Ureter (tissue), 1 donor: ENCODE measurements at places on chromosomes 6 and 20. TPM values are rescaled to one million over a fixed set of nuclear protein-coding genes. Genes with fewer than 3 reads are reported as not detected.
A peak's percentile ranks its signal among the peaks of the same experiment; 100 is the strongest.

GRCh38 chr20:58996226-58996611, 10.8 kb downstream of the CTSZ start:
- no peak for DNase-seq

DNA sequence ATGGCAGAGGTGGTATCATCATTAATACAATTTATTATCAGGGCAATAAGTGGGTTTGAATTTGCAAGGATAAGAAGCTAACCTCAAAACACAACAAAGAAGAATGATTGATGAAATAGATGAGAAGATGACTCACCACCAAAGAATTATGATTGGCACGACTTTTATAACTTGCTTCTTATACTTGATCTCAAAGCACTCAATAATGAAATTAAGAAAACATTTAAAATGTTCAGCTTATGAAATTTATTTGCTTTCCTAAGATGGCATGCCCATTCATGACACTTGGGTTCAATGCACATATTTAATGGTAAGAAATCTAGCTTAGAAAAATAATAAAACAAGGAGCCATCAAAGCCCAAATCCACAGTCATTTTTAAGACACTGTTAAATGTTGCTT, 477.5 kb downstream of the GJA1 start:
- DNase-seq, result no peak

GRCh38 chr6:114049367-114049966, 78.5 kb upstream of the HDAC2 start:
- DNase-seq, result no peak

DNA sequence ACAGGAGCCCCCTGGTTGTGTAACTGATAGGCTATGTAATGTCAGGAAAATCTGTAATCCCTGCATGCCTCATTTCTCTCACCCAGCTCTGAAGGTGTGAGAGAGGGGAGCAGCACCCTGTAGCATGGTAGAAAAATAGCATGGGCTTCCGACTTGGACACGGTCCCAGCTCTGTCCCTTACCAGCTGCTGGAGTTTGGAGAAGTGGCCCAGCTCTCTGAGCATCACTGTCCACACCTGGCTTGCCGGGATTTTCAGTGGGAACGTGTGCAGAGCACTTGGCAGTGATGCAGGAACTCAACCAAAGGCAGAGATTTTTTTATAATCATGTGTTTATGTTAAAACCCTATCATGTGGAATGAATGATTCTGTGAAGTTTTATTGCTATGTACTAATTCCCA, 34.6 kb downstream of the STK35 start:
- DNase-seq, result no peak

- no peak for DNase-seq
These were observed 16.2 kb upstream of the CEBPB start for GRCh38 chr20:50174456-50174855.

GRCh38 chr6:40232698-40233097, 298.4 kb upstream of the MOCS1 start:
- no peak for DNase-seq

DNA sequence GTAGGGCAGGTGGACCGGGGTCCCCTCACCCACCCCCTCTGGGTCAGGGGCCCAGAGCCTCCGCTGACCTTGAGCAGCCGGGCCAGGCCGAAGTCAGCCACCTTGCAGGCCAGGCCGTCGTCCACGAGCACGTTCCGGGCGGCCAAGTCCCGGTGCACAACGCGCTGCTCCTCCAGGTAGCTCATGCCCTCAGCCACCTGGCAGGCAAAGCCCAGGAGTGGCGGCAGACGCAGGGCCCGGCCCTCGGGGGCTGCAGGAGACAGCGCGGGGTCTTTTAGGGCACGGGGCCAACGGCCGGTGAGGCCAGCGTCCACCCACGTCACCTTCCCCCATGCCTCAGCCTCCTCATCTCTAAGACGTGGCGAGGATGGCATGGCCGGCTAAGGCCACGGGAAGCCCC, 4.2 kb upstream of the PTK6 start:
- no peak for DNase-seq

DNA sequence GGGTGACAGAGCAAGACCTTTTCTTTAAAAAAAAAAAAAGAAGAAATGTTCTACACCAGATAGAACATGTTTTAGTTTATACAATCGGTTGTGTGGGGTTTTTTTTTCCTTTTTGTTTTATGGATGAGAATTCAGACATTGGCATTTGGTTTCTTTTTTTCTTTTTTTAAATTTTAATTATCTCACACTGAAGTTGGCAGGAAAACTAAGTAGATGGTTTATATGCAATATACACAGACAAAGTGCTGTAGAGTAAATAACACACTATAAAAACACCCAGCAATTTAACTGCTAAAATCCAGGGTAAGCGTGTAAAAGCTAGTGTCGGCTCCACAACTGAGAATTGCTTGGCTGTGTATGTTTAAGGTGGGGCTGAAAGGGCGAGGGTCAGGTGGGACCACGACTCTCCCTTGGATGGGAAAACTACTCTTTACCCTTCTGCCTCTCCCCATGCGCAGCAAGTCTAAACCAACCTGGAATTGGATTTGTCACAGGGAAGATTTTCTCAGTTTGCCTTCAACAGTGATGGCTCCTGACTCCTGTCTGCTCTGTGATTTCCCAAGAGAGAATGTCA, 147.1 kb upstream of the MARCKS start:
- no peak for DNase-seq

DNA sequence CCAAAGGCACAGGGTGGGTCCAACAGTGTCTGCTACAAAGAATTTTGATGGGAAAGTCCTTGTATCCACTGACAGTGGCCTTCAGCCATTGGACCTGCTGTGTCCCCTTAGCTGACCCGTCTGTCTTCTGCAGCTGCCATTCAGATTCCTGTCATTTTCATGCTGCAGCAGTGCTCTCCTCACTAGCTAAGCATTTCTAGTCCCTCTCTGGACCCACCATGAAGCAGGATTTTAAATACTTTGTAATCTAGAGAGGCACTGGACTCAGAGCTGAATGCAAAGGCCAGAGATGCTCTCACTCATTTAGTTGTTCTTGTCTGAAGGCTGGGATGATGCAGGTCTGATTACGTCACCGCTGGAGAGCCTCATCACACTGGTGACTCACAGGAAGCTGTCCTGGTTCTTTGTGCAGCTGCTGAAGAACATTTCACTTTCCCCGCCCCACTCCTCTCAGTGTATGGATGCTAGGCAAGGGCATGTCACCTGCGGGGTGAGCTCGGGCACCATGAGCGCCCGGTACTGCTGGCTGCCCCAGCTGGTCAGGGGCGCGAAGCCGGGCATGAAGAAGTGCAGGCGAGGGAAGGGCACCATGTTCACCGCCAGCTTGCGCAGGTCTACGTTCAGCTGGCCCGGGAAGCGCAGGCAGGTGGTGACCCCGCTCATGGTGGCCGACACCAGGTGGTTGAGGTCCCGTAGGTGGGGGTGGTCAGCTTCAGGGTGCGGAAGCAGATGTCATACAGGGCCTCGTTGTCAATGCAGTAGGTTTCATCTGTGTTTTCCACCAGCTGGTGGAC, 19.4 kb upstream of the TUBB2A start:
- no peak for DNase-seq

GRCh38 chr20:63540417-63541186, 3.4 kb upstream of the PTK6 start:
- DNase-seq, result no peak

- no peak for DNase-seq
These were observed 13.7 kb upstream of the SOX12 start for GRCh38 chr20:311609-312008.

GRCh38 chr6:484086-484745, 92.7 kb downstream of the IRF4 start:
- no peak for DNase-seq

DNA sequence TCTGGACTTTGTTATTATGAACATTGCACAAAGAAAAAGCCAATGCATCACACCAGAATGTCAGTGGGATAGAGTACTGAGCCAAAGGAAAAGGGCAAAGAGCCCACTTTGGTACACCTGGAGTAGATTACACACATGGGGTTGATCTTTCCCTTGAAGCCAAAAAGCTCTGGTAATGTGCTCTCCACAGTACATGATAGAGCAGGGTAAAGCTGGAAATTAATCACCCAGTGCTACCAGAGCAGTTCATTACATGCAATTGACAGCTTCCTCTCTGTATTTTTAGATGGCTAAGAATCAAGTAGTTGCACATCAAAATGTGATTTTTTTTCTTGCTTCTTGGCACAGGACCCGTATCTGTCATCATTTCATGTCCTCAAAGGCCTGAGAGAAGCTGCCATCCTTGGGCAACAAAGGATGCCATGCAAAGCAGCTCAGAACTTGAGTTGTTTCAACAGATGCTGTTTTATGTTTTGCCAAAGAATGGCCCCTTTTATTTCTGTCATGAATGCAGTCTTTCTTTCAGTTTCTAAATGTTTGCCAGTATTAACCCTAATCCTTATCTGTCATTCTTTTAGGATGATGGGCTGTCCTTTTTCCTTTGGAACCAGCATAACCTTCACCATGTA, 88.1 kb downstream of the HDGFL1 start:
- DNase-seq, result no peak

- no peak for DNase-seq
These were observed 16.7 kb upstream of the B3GAT2 start for GRCh38 chr6:70973604-70974003.

DNA sequence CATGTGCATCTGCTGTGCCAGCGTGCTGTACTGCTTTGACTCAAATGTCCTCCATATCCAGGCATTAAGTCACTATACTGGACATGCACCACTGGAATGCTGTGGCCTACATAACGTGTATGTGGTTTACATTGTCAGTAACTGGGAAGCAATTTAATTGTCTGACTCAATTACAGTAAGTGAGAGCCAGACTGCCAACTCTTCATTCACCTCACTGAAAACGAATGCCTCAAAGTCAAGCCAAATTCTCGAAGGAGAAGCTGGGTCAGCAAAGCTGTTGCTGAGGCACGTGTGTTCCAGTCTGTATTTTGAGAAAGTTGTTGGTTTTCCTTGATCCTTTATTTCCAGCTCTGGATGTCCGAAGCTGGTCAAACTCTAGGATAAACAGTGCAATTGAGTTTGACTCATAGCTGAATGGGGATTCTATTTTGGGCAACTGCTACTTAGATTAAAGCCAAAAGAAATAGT, 534.3 kb downstream of the COL12A1 start:
- no peak for DNase-seq

- no peak for DNase-seq
These were observed 297.6 kb downstream of the CDH26 start for GRCh38 chr20:60255866-60256265.

- peak; percentile 29 for DNase-seq
These were observed 14.2 kb downstream of the EBF4 start for GRCh38 chr20:2706688-2707352.

- DNase-seq, result no peak
These were observed 126.9 kb upstream of the VGLL2 start for GRCh38 chr6:117138425-117138824.

The GABRR1 gene
- not detected for total RNA-seq

The STX11 gene
- 5.8 TPM for total RNA-seq

The ZBTB22 gene
- 24.2 TPM for total RNA-seq

The FUCA2 gene
- total RNA-seq, result 60.7 TPM

The NEURL2 gene
- total RNA-seq, result 17.9 TPM

The POU5F1 gene
- 9.5 TPM for total RNA-seq

The SOD2 gene
- 238 TPM for total RNA-seq

The TMC2 gene
- not detected for total RNA-seq
